ENCODE measurements at places on chromosomes 6 and 20. TPM values are rescaled to one million over a fixed set of nuclear protein-coding genes. Genes with fewer than 3 reads are reported as not detected.

- no peak for DNase-seq
Measured at GRCh38 chr6:168837254-168838036, 396.5 kb downstream of the SMOC2 start.

DNA sequence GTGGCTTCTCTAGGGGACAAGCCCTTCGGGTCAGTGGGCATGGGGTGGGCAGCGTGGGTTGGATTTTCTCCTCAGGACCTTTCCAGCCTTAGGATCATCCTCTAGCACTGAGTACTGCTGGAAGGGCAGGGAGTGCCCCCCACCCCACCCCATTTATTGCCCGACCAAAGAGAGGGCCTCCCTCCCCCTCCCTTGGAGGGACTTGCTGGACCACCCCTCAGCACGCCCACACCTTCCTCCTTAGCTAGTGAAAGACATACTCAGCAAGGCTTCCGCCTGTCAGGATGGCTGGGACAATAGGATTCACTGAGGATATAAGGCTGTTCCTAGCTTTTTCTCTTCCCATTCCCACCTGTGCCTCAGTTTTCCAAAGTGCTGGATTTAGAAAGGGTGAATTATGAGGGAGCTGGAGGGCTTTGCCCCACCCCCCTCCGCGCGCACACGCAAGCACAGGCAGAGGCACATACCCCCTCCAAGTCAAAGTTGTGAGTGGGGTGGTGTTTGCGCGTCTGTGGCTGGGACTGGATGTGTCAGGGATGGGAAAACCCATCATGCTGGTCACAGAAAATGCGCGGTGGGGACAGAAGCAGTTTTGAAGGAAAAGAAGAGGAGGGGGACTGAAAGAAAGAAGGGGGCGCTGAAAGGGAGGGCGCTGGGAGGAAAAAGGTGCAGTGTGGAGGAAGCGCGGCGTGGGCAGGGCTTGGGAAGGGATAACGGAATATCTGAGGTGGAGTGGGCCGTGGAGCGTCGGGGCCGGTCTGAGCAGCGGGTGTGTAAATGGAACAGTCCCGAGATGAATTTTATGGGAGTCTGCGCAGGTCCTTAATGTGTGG lies 693 bp upstream of the SLC29A1 start:
- DNase-seq, result no peak

- DNase-seq, result no peak
Measured at GRCh38 chr6:128098000-128098581, 197.2 kb upstream of the THEMIS start.

DNA sequence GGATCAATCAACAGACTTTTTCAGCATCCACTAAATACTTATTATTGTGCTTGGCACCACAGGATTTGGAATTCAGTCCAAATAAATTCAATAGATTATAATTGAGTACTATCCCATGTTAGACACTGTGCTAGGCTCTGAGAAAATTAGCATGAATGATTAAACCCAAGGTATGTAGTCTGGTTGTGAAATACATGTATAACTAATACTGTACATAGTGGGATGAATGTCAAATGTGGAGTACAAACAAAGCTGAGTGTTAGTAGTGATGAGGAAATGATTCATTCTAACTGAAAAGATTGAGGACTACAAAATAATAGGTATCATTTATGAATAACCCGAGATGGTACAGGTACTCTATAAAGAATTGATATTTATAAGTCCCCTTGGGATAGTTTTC lies 111.9 kb upstream of the FLRT3 start:
- no peak for DNase-seq

Gene FOXQ1
- total RNA-seq, result not detected

DNA sequence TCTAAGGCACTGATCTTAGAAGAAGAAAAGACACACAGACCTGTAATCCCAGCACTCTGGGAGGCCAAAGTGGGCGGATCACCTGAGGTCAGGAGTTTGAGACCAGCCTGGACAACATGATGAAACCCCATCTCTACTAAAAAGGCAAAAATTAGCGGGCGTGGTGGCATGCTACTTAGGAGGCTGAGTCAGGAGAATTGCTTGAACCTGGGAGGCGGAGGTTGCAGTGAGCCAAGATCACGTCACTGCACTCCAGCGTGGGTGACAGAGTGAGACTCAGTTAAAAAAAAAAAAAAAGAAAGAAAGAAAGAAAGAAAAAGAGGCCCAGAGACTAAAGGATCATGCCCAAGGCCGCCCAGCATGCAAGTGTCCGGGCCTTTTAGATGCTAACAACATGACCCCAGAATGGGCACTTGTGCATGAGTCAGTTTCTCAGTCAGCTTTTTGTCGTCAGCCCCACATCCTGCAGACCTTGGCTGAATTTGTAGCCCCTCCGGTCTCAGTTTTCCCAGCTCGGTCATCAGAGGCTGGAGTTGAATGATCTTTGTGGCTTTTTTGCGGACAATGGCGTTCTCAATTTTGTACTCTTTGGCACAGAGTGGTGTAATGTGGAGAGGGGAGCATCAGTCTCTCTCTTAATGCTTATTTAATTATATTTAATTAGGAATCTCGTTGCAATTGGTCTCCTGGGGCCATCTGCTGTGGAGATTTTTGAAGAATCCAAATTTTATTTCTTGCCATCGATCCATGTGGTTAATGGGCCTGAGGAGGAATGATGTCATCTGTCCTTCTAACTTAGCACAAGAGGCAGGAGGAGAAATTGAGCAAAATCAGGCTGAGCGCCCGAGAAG lies 30.6 kb upstream of the APCDD1L start:
- DNase-seq, result no peak

GRCh38 chr20:18436847-18437246 lies 30.0 kb downstream of the DZANK1 start:
- DNase-seq, result peak; percentile 1

Gene GMPR
- 1.8 TPM for total RNA-seq

Gene ERVFRD-1
- total RNA-seq, result not detected

Gene HSPA1L
- total RNA-seq, result 5.5 TPM

GRCh38 chr6:6729971-6730370 lies 141.5 kb downstream of the LY86 start:
- DNase-seq, result no peak

GRCh38 chr20:51531141-51531710 lies 11.3 kb downstream of the NFATC2 start:
- DNase-seq, result peak; percentile 28
